ENCODE measurements at places on chromosomes 16 and 17. TPM values are rescaled to one million over a fixed set of nuclear protein-coding genes. Genes with fewer than 3 reads are reported as not detected.

The BCL6B gene
- total RNA-seq: 6.1 TPM

The HOXB1 gene
- not detected for total RNA-seq

The NACA2 gene
- not detected for total RNA-seq

The SRCAP gene
- 22.5 TPM for total RNA-seq

The PRR29 gene
- total RNA-seq: not detected

The SOX9 gene
- 7.0 TPM for total RNA-seq

The TP53TG3B gene
- total RNA-seq: not detected

The IGF2BP1 gene
- total RNA-seq: not detected

The HSD17B1 gene
- total RNA-seq: 0.39 TPM

The TPPP3 gene
- 56.4 TPM for total RNA-seq

The MEIOC gene
- 0.44 TPM for total RNA-seq

The TBC1D3I gene
- not detected for total RNA-seq

The ZNF75A gene
- total RNA-seq: 20.1 TPM

The TMED6 gene
- total RNA-seq: not detected

The CDH3 gene
- total RNA-seq: 3.5 TPM

The SCARF1 gene
- 14.8 TPM for total RNA-seq
